Right forelimb (tissue), 1 donor: ENCODE measurements at places on chromosomes 1 and 21.

GRCh38 chr1:37655274-37655673 is 20.6 kb upstream of the RSPO1 start:
- DNase-seq, result no peak

- DNase-seq, result no peak
These were observed 21.3 kb upstream of the TARBP1 start for GRCh38 chr1:234500269-234500668.

GRCh38 chr21:17765207-17765606 is 53.9 kb downstream of the C21orf91 start:
- DNase-seq, result no peak

GRCh38 chr1:221511797-221512196 is 230.1 kb downstream of the DUSP10 start:
- DNase-seq, result no peak

GRCh38 chr1:44592208-44593145 is 81.8 kb downstream of the TMEM53 start:
- no peak for DNase-seq

GRCh38 chr1:184562806-184563205 is 176.0 kb downstream of the C1orf21 start:
- no peak for DNase-seq

GRCh38 chr21:42533963-42534355 is 20.3 kb downstream of the SLC37A1 start:
- DNase-seq, result no peak

- DNase-seq, result no peak
These were observed 464 bp downstream of the ACBD6 start for GRCh38 chr1:180501865-180502360.

- no peak for DNase-seq
These were observed 6.4 kb upstream of the DUSP12 start for GRCh38 chr1:161743231-161743630.

DNA sequence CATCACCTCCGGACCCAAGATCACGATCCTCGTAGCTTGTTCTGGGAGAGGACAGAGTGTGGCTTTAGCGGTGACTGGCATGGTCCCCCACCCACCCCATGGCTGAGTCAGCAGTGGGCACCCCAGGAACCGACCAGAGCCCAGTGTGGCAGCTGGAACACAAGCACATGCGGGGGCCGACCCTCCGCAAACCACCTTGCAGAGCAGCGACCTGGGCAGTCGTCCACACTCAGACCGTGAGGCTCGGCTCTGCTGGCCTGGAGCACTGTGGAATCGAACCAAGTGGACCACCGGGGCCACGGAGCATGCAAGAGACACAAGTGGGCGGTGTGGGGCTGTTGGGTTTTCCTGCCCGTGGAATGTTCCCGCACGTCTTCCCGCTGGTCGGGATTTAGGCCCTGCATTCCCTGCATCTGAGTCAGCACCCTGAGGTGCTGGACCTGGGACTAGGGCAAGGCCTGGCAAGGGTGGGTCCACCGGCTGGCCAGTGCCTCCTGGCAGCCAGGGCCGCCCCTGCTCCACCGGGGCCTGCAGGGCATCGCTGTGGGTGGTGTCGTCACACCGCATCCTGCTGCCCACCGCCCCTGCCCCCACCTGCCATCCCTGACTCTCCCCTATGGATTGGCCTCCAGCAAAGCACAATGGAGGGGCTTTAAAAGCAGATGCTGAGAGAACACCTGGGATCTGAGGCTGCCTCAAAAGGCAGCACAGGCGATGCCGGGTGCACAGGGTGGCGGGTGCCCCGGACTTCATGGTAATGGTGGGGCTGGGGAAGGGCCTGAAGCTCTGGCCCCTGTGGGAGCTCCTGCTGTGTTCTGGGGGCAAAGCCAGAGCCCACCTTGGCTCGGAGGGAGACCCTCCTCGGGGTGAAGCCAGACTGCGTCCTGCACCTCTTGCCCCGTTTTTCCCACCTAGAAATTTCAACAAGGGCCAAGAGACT is 18.5 kb downstream of the MORN1 start:
- DNase-seq, result no peak

- no peak for DNase-seq
These were observed 7.8 kb upstream of the GJB5 start for GRCh38 chr1:34746785-34747637.

DNA sequence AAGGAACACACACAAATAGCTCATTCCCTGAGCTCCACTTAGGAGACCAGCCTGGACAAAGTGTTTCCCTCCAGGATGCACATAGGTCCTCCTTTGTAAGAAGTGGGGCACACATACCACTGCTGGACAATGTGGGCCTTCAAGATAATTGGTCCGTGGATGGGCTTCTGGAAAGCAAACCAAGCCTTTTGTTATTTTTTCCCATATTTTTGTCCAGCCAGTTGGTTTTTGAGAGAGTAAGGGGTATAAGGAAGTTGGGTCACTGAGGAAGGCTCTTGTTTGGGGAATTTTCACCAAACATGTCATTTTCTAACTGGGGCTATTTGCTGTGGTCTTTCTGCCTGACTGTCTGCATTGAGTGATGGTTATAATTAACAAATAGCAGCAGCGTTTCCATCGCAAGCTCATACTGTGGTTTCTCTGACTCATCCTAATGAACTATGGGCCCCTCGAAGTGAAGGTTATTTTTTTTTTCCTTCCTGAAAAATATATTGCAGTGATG is 306.3 kb upstream of the DUSP10 start:
- no peak for DNase-seq

DNA sequence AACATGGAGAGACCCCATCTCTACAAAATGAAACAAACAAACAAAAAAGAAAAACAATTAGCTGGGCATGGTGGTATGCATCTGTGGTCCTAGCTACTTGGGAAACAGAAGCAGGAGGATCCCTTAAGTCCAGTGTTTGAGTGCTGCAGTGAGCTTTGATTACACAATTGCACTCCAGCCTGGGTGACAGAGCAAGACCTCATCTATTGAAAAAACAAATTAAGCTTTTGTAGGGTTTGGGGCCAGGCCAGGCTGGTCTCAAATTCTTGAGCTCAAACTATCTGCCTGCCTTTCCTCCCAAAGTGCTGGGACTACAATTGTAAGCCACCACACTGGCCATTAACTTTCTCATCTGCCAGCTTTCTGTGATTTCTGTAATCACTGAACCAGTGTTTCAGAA is 27.2 kb downstream of the NIPAL3 start:
- no peak for DNase-seq

GRCh38 chr1:1616045-1616790 is 918 bp downstream of the MIB2 start:
- DNase-seq, result no peak

DNA sequence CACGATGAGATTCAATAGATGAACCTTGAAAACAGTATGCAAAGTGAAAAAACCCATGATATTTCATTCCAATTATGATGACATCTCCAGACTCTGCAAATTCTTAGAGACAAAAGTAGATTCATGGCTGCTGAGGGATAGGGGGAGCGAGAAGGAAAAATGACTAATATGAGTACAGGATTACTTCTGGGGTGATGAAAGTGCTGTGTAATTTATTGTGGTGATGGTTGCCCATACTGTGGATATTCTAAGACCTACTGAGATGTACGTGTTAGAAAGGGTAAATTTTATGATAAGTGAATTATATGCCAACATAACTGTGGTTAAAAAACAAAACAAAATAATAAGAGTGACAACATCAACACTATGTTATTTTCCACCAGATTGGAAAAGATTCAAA is 18.9 kb upstream of the RGS7 start:
- DNase-seq, result no peak

- DNase-seq, result no peak
These were observed 173.9 kb downstream of the LTN1 start for GRCh38 chr21:28818663-28819278.

GRCh38 chr1:91795591-91796389 is 90.2 kb downstream of the TGFBR3 start:
- no peak for DNase-seq

GRCh38 chr1:212979340-212980122 is 29.2 kb downstream of the VASH2 start:
- DNase-seq, result peak; percentile 57

DNA sequence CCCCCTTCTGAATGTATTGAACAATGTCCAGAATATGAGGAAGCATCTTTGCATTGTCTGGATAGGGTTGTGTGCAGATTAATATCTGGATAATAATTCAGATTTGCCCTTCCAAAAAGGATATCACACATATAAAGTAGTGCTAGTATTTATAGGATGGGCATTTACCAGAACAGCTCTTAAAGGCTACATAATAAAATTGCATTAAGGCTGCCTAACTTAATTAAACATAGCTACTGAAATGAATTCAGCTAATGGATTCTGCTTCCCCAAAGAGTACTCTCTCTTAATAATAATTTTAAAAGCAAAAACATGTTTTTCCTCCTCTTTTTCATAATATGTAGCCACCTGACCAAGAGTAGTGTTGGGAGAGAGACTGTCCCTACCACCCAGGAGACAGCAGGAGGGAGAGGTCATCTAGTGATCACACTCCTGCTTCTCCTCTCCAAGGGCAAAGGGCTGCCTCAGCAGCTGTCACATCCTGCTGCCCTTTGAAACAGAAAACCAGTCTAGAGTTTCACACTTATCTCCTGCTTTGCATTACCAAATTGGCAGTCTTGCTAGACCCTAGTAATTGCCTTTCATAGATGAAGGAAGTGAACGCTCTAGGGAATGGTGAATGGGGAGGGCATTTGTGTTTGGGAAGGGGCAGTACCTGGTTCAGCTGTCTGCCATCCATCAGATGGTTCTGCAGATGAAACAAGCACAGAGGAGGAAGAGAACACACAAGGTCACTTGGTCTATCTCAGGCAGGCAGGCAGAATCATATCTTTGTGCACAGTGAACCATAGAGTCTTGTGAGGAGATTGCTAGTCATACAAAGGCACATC is 29.3 kb upstream of the DDAH1 start:
- DNase-seq, result no peak
